ENCODE measurements at places on chromosomes 5 and 9.
A peak's percentile ranks its signal among the peaks of the same experiment; 100 is the strongest.

DNA sequence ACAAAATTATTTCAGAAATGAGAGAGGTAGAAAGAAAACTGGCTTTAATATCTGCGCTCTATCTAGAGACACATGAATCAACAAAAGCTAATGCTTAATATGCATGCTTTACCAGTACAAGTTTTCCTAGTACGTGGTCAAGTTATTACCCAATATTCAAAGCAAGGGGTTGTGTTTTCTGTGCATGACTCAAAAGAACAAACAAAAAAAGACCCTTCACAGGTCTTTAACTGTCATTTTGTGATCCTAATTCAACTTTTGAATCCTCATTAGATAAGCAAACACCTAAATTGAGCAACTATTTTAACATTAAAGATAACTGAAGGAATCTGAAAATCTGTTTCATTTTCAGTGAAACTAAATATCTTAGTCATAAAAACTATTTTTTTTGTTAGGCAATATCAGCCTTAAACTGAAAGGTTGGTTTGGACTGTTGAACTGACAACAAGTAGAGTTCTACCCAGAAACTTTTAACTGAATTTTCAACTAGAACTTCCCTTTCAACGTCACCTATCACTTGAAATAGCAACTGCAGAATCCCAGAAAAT, 12.5 kb downstream of the ST8SIA4 start:
- peak; percentile 27 for DNase-seq

DNA sequence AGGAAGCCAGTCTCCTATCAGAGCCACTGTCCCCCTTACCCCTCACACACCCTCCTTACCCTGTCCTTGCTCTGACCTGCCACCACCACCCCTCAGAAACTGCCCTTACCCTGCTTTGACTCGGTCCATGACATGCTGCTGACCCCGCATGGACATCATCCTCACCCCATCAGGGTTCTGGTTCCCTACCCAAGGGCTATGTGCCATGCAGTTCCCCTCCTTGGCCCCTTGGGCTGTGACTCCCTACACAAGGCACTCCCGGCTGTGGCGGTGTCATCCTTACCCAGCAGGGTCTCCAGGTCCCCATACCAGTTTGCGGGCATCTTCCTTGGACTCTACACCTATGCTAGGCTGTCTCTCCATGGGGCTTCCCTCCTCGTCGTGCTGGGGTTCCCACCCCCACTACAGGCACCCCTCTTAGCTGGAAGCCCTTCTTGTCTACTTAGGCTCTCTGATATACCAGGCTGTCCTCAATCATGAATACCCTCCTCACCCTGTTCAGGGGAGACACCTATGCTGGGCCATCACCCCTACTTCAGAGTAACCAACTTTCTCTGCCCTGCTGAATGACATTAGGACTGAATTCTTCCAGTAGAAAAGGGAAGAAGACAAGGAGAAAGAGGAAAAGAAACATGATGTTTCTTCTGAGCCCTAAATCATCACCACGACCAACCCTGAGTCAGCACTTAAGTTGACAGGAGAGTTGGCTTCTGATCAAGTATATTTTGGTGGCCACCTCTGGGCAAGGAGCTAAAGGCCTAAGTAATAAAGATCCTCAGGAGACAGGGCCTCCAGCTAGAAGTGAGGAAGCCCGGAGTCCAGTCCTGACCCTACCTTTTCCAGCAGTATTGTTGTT, 115.2 kb downstream of the GCNT1 start:
- DNase-seq = no peak

GRCh38 chr5:150513375-150514309, 5.7 kb downstream of the NDST1 start:
- DNase-seq = no peak

GRCh38 chr9:2227144-2227867, 212.2 kb downstream of the SMARCA2 start:
- DNase-seq = no peak

- DNase-seq = no peak
These were observed 53.4 kb upstream of the OLFM1 start for GRCh38 chr9:135034106-135034505.

GRCh38 chr5:10825897-10826644, 65.0 kb upstream of the DAP start:
- DNase-seq = no peak

GRCh38 chr9:73151653-73152542, at the start of gene ANXA1:
Gene ANXA1 (plus strand): TSS chr9:73151865. CDS start chr9:73158536, 6,671 bp downstream.
- DNase-seq = peak; percentile 88

DNA sequence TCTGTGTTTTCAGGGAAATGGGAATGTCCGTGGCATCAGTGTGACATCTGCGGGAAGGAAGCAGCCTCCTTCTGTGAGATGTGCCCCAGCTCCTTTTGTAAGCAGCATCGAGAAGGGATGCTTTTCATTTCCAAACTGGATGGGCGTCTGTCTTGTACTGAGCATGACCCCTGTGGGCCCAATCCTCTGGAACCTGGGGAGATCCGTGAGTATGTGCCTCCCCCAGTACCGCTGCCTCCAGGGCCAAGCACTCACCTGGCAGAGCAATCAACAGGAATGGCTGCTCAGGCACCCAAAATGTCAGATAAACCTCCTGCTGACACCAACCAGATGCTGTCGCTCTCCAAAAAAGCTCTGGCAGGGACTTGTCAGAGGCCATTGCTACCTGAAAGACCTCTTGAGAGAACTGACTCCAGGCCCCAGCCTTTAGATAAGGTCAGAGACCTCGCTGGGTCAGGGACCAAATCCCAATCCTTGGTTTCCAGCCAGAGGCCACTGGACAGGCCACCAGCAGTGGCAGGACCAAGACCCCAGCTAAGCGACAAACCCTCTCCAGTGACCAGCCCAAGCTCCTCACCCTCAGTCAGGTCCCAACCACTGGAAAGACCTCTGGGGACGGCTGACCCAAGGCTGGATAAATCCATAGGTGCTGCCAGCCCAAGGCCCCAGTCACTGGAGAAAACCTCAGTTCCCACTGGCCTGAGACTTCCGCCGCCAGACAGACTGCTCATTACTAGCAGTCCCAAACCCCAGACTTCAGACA, 9.5 kb downstream of the RAB24 start:
- DNase-seq = no peak

DNA sequence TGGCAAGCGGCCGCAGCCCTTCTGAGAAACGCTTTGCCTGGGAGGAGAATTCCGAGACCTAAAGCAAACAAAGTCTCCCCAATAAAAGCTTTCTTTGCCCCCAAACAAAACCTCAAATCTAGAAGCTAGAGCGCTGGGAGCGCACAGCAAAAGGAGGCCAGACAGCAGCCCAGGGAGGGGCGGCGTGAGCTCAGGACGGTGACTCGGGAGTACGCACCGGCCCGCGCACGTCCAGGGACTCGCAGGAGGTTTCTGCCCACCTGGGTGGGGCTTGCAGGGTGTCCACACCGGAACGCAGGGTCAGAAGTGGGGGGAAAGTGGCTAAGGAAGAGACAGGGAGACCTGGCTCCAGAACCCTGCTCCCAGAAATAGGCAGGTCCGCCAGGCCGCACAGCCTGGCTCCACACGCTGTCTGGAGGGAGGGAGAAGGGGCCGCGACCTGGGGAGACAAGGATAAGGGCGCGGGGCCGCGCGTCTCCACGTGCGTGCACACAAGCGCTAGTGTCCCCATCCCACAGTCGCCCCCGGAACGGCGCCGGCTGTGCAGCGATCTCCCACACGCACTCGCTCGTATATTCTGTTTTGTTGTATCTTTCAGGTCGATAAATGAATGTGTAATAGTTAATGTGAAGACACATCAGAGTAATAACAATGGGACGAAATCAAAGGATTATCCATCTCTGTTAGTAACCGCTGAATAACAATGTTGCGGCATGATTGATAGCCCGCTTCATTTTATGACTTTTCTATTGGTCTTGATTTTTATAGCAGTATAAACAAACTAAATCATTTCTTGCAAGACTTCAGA, 2.3 kb upstream of the OTP start:
- DNase-seq = no peak

- no peak for DNase-seq
These were observed 112.4 kb downstream of the KDM4C start for GRCh38 chr9:6870149-6870548.

- DNase-seq = no peak
These were observed 25.0 kb upstream of the FREM1 start for GRCh38 chr9:14935106-14935751.

- peak; percentile 38 for DNase-seq
These were observed 71.5 kb downstream of the TRIM36 start for GRCh38 chr5:115098041-115098702.

DNA sequence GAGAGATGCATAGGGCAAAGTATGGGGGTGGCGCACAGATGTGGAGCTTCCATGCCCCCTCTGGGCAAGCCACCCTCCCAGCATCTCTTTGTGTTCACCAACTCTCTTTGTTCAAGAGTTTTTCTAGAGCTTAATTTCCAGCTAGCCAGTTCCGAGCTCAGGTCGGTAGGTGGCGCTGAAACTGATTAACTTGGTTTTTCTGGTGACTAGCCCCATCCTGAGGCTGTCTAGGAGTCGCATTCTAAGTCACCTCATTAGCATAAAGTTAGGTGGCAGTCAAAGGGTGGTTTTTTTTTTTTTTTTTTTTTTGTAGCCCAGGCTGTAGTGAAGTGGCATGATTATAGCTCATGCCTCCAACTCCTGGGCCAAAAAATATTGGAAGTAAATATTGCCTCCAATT, 476.4 kb downstream of the KDM4C start:
- DNase-seq = no peak

GRCh38 chr5:157903117-157903450, 44.1 kb upstream of the CLINT1 start:
- no peak for DNase-seq

- DNase-seq = no peak
These were observed 26.0 kb downstream of the ERP44 start for GRCh38 chr9:100072805-100073204.

DNA sequence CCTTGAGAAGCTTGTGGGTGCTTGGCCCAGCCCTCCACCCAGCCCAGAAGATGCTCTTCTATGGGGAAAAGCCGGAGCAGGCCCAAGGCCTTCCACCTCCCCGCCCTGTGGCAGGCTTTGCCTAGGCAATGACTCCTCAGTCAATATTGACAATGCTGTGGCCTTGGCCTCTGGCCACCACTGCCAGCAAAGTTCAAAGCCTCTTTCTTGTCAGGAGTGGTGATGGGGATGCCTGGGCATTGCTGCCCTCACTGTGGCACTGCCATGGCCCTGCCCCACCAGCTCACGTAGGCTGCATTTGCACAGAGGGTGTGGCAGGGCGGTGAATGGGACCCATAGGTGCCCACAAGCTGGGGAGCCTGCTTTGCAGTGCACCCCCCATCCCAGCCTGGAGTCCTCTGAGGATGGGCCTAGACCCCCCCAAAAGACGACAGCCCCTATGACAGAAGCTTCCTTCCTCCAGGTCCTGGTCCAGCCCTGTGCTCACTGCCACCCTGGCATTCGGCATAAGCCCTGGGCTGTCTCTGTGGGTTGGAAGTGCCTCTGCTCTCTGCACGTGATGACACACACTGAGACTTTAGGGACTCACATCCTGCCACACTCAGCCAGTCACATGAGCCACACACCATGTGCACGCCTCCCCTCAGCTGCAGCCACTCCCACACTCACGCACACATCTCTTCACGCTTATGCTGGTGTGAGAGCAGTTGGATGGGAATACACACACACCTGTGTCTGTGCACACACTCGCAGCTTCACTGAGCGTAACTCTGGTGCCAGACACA, 31.1 kb downstream of the MORN5 start:
- no peak for DNase-seq

GRCh38 chr5:173917788-173918786, 29.9 kb downstream of the CPEB4 start:
- DNase-seq = peak; percentile 73

DNA sequence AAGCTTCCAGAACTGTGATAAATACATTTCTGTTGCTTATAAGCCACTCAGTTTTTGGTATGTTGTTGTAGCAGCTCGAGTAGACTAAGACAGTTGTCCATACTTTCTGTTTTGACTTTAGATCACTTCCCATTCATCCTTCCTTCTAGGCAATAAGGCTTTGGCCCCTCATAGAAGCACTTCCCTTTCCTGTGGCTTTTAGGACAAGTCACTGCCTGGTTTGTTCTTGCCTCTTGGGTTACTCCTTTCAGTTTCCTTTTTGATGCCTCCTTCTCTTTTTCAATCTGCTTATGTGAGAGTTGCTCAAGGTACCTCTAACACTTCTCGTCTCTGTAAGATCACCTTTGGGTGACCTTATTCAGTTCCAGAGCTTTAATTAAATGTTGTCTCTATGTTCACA, 72.4 kb upstream of the NTRK2 start:
- DNase-seq = no peak

GRCh38 chr5:76400466-76400865, 2.6 kb upstream of the IQGAP2 start:
- DNase-seq = no peak

GRCh38 chr5:107808671-107809137, 138.0 kb upstream of the EFNA5 start:
- no peak for DNase-seq

DNA sequence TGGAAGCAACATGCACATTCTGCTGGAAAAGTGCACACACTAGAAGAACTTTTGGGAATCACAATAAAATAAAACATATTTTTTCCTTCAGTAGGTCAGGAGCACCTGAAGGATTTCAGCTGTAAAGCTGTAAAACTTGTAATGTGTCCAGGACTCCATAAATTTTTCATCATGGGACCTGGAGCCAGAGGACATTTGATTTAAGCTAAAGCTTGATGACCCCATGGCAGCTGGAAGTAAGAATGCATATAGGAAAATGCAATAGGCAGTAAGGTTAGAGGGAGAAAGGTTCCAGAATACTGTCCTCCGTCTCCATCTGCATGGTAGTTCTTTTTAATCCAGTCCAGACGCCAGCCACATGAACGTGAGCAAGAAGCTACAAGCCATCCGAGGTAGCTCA, 166.0 kb downstream of the ADAMTSL1 start:
- DNase-seq = no peak

- DNase-seq = peak; percentile 17
These were observed 1.1 kb upstream of the ICE1 start for GRCh38 chr5:5421149-5421960.

GRCh38 chr5:11792621-11793020, 111.6 kb downstream of the CTNND2 start:
- no peak for DNase-seq

DNA sequence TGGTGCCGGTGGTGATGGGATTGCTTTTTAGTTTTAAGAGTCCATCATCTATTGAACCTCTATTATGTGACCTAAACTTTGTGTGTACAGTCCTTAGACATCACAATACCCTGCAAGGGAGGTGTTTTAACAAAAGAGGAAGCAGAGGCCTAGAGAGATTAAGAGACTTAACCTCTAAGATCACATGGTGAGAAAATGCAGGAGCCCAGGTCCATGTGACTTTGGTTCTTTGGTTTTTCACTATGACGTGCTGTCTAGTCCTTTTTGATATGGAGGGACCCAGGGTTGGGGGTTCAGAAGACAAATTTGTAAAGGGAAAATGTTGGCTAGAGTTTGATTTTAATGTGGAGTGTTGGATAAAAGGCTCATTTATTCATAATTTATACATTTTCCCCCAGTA, 34.1 kb upstream of the TRMT10B start:
- no peak for DNase-seq

All from CD4-positive, alpha-beta T cell treated with Interleukin-15 for 4 hours (primary cell).